ENCODE measurements at places on chromosomes 11 and 22.

GRCh38 chr11:123083623-123084029 lies 21.7 kb upstream of the HSPA8 start:
- peak; percentile 74 for DNase-seq

DNA sequence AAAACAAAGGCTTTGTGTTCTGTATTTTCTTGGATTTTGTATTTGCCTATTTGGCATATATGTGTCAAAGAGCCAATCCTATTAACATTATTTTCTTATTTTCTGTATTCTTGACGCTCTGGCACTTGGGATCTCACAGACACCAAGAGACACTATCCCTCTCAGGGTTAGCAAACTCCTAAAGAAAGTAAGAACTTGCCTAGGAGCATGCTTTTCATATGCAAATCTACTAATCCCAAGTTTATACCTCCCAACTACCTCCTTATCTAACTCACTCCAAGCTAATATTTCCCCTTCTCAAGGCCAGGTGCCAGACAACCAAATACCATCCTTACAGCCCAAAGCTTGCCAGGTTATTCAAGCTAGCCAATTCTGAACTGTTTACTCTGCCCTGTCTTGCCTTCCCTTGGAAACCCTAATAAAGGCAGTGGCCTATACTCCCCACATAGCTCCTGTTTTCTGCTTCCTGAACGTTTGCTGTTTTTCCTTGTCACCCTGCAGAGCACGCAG lies 455.4 kb upstream of the ANO3 start:
- DNase-seq, result no peak

- no peak for DNase-seq
These were observed 9.3 kb upstream of the FXYD6 start for GRCh38 chr11:117885777-117886176.

DNA sequence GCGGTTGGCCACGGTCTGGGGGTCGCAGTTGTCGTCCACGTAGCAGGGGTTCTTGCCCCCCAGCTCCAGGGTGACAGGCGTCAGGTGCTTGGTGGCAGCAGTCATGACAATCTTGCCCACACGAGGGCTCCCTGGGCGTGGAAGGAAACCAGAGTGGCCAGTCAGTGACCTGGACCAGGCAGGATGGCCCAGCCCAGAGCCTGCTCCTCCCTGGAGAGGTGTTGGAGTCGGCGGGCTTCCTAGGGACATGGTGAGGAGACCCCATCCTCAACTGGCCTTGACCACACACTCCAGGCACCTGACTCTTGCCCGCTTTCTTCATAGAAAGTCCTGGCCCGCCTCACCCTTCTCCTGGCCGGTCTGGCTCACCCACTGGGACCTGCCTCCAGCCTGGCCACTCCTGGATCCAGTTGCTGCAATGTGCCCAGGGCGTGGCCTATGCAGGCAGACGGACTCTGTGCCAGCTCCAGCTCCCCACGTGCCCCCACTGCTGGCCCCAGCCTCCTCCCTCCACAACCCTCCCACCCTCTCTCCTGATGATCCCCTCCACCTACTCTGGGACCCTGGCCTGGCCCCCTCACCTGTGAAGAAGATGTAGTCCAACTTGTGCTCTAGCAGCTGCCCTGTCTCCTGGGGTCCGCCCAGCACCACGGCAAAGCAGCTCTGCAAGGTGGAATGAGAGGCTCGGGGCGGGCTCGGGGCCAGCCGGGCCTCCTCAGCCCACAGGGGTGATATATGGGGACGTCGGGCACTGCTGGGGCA lies 8.7 kb downstream of the ALDH3B2 start:
- DNase-seq, result peak; percentile 52

DNA sequence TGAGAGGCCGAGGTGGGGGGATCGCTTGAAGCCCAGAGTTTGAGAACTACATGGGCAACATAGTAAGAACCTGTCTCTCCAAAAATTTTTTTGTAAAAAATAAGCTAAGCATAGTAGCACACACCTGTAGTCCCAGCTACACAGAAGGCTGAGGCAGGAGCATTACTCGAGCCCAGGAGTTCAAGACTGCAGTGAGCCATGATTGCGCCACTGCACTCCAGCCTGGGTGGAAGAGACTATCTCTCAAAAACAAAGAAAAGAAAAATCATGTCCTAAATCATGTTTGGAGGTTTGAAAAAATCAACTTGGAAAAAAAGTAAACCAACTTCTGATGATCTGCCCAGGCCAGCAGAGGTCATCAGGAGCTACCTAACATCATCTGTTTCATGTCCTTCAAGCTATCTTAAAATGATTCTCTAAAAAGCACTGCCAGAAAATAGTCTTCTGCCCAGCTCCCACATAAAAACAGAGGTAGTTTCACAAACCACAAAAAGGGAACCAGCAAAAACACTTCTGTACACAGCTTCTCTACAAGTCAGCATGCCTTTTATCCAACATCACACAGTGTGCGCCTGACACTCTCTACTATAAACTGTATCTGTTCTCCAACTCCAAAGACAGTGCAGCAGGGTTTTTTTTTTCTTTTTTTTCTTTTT lies 165.0 kb downstream of the SOX6 start:
- no peak for DNase-seq

GRCh38 chr11:22456993-22457762 lies 119.0 kb downstream of the SLC17A6 start:
- no peak for DNase-seq

- peak; percentile 55 for DNase-seq
These were observed 3.4 kb downstream of the TENM4 start for GRCh38 chr11:79437278-79437980.

GRCh38 chr11:25855916-25856315 lies 476.0 kb upstream of the ANO3 start:
- DNase-seq, result no peak

DNA sequence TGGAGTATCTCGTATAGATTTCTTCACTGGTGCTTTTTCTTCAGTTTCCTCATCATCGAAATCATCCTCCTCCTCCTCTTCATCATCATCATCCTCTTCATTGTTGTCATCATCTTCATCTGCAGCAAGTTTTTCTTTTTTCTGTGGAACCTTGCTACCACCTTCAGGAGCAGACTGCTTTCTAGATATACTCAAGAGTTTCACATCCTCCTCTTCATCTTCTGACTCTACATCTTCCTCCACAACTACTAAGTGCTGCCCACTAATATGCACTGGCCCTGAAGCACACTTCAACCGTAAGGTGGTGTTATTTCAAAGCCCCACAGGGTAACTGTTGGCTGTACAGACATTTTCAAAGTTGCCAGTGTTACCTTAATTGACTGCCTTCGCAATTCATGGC lies 17.1 kb downstream of the OR2AT4 start:
- DNase-seq, result no peak
